ENCODE measurements at places on chromosomes 6 and 20.

DNA sequence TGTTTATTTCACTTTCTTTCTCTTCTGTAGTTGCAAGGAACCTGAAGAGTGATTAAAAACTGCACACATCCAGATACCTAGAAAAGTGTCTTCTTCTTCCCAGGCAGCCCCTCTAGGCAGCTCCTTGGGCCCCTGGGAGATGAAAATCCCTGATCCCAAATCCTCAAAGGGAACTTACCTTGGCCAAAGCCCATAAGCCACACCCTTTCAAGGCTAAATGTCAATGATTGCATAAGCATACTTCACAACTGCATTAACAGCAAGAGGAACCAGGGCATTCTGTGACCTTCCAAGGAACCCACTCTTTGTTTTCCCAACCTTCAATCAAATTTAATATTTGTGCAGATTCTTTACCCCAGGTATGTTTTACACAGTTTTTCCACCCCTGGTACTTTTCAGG is 4.4 kb upstream of the HMGN3 start:
- DNase-seq, result no peak

- DNase-seq, result no peak
Observed at GRCh38 chr6:107629548-107630129, 139.7 kb downstream of the SOBP start.

- no peak for DNase-seq
Observed at GRCh38 chr6:121873595-121873994, 438.1 kb downstream of the GJA1 start.

- DNase-seq, result no peak
Observed at GRCh38 chr6:49541936-49542335, 8.5 kb upstream of the C6orf141 start.

GRCh38 chr6:41226752-41227151 is 1.4 kb upstream of the TREML4 start:
- DNase-seq, result no peak

GRCh38 chr6:6771224-6771945 is 182.9 kb downstream of the LY86 start:
- DNase-seq, result no peak

DNA sequence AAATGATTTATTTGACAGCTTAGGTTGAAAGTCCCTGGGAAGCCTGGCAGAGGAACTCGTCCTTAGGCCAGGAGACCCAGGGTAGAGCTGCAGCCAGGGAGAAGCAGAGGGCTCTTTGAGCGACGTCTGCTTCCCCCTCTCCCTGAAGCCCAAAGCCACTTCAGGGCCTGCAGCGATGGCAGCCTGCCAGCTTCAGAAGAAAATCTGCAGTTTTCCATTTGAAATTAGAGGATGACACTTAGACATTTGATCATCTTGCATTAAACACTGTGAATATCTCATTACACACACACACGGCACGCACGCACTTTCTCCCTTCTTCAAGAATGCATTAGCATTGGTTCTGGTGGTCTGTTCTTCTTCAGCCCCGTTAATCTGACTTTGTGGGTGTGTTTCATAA is 96.5 kb downstream of the PLEKHG1 start:
- DNase-seq, result no peak

GRCh38 chr6:72049376-72049775 is 163.0 kb downstream of the RIMS1 start:
- DNase-seq, result no peak

DNA sequence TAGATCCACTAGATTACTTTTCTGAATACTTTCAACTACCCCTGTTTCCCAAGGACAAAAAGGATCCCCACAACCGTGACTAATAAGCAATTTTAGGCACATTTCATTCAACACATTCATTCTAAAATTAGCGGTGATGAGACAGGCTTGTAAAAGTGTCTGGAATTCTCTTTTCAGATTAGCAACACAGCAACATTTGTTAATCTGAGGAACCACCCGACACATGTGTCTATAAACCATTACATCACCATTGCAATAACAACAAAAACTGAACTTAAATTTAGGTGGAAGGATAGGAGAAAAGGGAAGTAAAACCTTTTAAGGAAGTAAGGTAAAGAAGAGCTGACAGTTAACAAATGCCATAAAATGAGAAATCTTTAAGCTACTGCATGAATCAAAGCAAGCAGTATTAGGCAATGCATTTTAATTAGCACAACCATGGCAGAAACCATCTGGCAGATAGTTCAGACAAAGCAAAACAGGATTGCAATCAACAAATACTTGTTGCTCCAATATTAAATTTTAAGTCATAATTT is 49.1 kb downstream of the MAP3K7 start:
- peak; percentile 2 for DNase-seq

DNA sequence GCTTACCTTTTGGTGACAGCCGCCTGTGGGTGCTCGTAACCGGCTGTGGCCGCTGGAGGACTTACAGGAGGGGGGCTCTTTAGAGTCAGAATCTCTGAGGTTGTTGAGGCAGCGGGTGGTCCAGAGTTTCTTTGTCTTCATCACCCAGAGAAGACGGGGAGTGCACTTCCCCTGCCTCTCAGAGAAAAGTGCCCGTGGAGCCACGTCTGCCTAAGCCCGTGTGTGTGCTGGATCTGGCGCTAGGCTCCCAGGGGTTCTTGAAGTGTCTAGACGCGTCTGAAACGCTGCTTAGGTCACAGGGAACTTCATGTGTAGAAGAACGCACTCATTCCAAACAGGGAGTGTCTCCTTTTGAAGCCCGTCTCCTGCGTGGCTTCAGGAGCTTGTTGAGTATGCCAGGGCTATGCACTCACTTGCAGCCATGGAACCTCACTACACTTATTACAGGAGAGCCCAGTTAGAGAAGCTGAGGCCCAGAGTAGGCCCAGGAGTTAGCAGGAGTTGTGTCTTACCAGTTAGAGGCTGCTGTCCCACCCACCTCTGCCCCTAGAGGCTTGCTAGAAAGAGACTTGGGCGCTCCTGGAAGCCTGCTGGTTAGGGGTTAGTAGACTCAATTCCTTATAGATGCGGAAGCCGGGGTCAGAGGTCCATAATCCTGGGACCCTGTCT is 1.3 kb downstream of the LSM14B start:
- DNase-seq, result peak; percentile 33

DNA sequence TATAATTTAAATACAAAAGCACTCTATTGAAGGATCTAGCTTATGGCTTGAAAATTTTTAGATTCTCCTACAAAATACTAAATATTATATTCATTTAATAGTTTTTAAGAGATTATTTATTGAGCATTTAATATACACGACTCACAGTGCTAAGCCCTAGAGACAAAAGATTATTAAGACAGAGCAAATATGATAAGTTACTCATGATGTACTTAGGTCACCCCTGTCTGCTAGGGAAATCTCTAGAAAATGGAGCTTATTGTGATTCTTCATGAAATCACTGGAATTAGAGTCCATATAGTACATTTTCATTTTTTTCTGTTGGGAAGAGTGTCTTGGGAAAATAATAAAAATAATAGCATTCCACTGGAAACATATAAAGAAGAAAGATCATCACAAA is 37.8 kb downstream of the BEND6 start:
- DNase-seq, result no peak

DNA sequence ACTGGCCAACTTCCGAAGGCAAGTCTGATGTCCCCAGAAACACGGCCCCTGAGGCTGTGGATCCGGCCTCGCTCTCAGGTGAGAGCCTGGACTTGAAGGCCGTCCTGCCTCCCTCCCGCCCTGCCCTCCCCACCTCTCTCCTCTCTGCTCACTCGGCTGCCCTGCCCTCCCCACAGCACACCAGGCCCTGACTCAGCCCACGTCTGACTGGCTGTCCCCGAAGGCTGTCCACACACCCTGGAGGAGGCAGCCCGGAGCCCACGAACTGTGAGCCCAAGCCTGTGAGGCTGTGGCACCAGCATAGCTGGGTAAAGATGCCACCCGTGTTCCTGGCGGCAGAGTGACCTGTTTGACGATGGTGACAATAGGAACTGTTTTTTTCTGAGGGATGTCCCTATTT is 16.3 kb downstream of the GATA5 start:
- DNase-seq, result no peak

- peak; percentile 31 for DNase-seq
Observed at GRCh38 chr6:138429761-138430160, 25.7 kb downstream of the HEBP2 start.

- DNase-seq, result peak; percentile 19
Observed at GRCh38 chr6:85494547-85495536, 45.0 kb downstream of the NT5E start.

GRCh38 chr6:88683734-88684133 is 279.7 kb downstream of the RNGTT start:
- no peak for DNase-seq

DNA sequence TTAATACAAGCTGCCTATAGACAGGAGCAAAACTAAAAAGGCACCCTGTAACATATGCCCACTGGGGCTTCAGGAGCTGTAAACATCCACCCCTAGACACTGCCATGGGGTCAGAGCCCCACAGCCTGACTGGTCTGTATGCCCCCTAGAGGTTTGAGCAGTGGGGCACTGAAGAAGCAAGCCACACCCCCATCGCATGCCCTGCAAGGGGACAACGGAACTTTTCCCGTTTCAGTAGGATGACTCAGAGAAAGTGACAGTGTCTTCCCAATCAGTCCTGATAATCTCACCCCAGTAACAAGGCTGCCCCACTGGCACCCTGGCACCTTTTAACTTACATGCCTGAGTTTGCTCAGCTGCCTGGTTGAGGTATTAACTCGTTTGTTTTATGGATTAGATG is 35.9 kb downstream of the BEND3 start:
- no peak for DNase-seq

- no peak for DNase-seq
Observed at GRCh38 chr20:32718749-32719348, 24.4 kb downstream of the COMMD7 start.

DNA sequence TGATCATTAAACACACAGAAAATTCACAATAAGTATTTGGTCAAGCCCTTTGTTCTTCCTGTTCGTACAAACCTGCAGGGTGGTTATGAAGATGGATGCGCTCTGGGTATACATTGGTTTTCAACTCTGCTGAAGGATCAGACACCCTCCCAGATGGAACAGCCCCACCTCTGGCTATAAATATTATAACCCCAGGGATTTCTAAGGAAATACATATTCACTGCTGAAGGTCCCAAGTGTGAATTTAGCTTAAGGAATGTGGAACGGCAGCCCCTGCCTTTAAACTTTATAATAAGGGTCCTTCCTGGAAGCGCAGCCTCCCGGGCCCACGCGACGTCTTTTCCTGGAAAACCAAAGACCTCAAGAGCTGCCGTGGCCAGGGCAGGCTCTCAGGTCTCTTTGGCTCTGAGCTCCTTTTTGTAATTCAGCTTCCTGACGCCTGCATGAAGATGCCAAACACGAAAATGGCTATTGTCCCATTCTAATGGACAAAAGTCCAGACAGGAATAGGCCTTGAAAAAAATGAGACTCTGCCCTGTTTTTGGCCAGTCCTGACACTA is 172.4 kb upstream of the SSTR4 start:
- no peak for DNase-seq

DNA sequence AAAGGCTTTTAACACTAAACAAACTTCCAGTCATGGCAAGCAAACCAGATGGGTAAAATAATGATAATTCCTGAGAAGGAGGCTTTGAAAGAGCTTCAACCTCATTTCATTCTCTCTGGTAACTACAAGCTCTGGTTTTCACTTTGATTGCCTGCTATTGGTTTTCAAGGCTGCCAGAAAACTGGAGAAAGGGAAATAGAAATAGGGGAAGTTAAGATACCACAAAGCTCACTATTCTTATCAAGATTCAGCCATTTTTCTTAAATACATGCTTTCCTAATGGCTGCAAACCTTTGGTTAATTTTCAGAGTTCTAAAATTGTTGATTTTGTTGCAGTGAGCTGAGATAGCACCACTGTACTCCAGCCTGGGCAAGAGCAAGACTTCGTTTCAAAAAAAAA is 42.5 kb upstream of the NELFCD start:
- DNase-seq, result no peak

DNA sequence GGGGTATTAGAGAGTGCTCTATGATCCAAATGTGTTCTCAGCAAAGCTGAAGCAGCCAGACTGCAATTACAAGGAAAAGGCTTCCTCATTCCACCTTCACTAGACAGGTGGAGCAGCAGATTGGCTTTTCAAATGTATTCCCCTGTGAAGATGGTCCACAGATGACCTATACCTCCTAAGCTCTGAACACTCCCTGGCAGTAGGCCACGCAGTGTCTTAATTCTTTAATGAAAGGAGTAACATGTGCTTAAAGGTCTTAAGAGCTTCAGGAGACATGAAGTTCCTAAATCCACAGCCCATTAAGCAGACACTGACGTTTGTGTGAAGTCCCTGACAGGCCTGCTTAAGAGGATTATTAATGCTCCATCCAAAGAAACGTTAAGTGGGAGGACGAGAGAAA is 138.9 kb upstream of the NUP153 start:
- DNase-seq, result no peak

GRCh38 chr20:52864916-52865605 is 107.1 kb upstream of the TSHZ2 start:
- no peak for DNase-seq

DNA sequence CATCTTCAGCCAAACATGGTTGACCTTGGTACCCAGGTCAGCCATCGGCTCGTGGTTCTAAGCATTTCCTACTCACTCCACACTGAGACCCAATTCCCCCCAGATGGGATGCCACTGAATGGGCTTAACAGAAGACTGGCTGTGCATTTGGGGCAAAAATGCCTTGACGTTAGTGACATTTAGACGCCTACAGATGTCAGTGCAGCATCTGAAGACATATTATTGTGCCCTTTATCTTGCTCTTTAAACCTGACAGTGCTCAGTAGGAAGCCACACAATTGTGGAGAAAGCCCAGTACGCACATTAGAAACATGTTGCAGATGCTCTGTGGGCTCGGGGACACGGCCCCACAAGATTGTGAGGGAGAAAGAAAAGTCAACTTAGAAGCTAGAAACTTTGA is 414.7 kb downstream of the PTPRT start:
- no peak for DNase-seq

- no peak for DNase-seq
Observed at GRCh38 chr20:1371202-1371782, 21.6 kb downstream of the FKBP1A start.

DNA sequence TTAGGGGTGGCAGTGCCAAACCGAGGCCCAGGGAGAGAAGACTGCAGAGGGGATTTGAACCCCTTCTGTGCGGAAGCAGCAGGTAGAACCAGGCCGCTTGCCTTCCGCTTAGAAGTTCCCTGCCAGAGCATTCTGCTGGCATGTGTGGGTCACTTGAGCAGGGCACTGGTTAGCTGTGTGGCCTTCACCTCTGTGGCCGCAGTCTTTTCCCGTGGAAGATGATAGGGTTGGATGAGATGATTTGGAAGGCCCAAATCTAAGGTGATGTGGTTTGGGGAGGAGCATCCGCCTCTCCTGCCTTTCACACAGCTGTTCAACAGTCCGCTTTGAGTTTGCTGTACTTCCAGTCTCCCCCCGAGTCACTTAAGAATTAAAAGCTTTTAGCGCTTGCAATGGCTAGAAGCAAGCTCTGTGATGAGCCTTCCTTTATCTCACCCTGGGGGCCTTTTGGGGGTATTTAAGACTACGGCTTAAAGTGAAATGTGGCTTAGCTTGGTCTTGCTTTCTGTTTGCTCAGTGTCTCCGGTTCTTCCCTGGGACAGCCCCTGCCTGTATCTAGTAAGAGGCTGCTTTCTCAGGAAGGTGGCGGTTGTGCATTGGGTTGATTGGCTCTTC is 743 bp downstream of the CMTR1 start:
- DNase-seq, result peak; percentile 19

Measured in fibroblast of lung (primary cell).